ENCODE measurements at places on chromosomes 16 and 17.

GRCh38 chr16:46900455-46901235 is 16.5 kb downstream of the GPT2 start:
- no peak for DNase-seq

- DNase-seq = peak; percentile 99
These were observed 34.7 kb upstream of the VPS4A start for GRCh38 chr16:69276148-69277115.

DNA sequence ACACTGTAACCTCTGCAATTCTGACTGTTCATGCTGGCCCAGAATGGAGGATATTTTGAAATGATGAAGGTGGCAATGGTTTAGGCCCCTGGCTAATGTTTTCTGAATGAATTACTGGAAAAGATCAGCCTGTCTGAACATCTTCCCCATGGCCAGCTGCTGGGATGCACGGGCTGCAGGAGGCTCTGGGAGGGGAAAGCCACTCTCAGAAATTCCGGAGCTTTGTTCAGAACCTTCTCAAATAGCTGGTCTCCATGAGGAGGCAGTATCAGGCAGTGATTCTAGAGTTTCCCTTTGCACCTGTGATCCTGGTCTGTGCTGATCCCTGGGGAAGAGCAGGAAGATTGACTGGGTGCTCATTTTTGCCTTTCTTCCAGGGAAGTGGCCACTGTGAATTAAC is 5.0 kb downstream of the SLC6A2 start:
- DNase-seq = no peak

GRCh38 chr17:37671028-37671823 is 28.0 kb upstream of the DDX52 start:
- no peak for DNase-seq

DNA sequence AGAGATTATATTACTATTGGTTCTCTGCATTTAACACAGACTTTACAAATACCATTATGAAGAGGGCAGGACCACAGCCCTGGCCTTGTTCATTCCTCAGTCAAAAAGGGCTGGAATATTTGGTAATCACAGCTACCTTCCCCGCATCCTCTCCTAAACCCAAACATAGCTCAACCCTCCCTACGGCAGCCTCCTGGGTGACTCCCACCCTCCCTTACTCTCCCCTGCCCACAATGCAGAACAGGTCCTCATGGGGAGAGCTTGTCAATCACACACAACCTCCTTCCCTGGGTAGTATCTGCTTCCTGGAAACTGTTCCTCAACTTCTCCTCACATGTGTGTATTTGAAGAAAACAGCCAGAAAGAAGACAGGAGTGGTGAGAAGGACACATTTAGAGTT is 224.2 kb downstream of the C16orf78 start:
- DNase-seq = no peak

DNA sequence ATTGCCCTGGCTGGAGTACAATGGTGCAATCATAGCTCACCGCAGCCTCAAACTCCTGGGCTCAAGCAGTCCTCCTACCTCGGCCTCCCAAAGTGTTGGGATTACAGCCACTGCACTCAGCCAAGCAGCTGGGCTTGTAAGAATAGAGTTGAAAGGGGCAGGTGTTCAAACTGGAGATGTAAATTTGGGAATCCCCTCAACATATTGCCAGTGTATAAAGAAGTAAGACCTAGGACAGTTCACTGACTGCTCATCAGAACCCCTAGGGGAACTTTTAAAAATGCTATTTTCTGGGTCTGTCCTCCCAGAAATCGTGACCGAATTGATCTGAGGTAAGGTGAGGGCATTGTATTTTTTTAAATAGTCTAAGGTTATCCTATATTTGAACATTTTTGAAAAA is 8.9 kb upstream of the DNAJA2 start:
- no peak for DNase-seq

- peak; percentile 84 for DNase-seq
These were observed at the start of gene NOL3 for GRCh38 chr16:67170168-67170948. NOL3 (plus strand) TSS chr16:67170538.

DNA sequence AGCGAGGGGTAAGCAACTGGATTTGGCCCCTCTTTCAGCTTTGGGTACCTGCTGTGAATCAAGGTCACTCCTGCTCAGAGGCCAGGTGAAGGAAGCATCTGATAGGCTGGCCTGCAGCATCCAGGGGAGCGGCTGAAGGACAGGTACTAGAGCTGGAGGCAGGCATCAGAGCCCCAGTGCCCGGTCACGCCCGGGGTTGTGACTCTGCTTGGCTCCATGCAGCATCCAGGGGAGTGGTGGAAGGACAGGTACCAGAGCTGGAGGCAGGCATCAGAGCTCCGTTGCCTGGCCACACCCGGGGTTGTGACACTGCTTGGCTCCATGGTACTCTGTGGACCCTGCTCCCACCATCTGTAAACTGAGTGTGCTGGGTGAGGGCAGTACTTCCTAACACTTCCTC is 189.7 kb downstream of the XYLT1 start:
- DNase-seq = no peak

DNA sequence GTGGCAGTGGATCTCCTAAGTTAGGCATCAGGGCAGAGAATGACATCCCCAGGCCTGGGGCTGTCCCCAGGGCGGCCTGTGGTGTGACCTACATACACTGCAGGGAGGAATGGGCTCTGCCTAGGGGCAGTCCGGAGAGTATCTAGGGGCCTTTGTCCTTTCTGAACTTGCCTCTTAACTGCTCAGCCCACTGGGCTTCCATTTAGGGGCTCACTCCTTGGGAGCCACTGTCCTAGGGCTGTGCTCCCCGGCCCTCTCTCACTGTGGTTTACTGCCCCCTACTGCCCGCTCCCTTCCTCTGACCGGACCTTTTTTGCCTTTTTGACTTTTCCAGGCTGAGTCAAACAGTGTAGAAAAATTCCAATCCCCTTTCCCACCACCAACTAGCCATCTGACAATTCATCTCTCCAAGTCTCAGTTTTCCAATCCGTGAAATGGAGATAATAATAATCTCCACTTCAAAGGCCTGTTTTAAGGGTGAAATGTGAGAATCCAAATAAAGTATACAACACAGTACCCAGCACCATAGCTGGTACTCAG is 66.8 kb downstream of the DNAH3 start:
- peak; percentile 50 for DNase-seq

GRCh38 chr17:38627957-38628356 is 22.2 kb upstream of the SRCIN1 start:
- DNase-seq = no peak

DNA sequence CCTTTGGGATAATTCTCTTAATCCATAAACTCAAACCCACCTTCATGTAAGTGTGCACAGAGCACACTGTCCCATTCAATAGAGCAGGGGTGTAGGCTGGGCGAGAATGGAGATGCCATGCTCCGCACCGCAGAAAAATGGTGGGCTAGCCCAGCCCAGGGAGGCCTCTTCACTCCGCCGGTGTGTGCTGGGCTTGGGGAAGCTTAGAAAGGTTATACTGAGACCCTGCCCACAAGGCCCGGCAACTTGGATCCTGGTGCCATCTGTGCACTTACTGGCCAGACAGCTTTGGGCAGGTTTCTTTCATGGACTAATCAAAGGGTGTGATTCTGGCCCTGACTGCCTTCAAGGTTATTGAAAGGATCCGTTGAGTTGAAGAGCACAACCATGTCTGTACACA is 3.7 kb upstream of the STAT5A start:
- no peak for DNase-seq

GRCh38 chr16:86134802-86135461 is 236.0 kb downstream of the IRF8 start:
- DNase-seq = no peak

DNA sequence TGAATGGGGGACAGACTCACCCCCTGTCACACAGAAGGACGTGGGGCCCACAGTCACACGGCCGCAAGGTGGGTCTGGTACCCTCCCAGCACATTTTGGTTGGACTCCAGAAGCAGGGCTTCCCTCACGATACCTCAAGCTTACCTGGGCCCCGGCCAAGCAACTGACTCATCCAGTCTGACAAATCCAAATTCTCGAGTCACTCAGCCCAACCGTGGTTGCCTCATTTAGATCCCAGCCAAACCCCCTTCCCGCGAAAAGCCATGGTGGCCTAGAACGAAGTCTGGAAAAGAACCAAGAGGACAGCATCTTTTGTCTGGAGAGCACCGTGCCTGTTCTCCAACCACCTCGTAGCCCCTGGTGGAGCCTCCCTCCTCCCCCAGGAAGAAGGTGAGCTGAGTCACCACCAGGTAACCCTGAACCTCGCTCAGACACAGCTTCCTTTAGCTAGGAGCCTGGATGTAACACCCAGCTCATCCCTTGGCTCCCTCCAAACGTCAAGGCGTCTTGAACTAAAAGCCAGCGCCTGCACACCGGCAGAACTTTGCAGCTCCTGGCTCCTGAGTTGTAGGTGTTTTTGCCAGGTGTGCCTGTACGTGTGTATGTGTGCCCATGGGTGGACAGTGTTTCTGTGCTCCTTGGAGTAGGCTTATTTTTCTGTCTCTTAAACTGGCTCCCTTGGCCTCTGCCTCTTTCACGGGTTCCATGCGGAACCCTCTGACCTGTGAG is 78.9 kb downstream of the CMIP start:
- peak; percentile 85 for DNase-seq

DNA sequence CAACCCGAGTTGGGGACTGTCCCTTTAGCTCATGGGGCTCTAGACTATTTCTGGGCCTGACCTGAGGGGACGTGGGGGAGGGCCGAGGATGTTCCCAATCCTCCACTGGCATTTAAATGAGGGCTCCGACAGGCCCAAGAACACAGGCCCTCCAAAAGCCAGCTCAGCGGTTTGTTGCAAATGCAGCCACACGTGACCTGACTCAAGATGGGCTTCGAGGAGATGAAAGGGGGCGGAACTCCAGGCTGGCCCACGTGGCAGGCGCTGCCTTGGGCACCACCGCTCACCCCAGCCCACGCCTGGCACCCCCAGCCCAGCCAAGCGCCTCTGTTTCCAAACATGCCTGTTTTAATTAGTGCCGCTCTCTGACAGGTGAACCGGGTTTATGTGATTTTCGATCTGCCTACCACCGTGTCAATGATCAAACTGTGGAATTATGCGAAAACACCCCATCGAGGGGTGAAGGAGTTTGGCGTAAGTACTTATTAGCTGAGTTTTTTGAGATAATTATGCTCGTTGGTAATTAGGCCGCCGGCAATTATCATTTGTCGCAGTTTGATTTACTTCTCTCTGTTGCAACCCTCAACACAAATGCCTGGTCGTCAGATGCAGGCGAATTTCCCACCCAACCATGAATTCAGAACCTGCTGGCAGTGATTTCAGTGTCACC is 226.7 kb downstream of the KATNIP start:
- DNase-seq = no peak

DNA sequence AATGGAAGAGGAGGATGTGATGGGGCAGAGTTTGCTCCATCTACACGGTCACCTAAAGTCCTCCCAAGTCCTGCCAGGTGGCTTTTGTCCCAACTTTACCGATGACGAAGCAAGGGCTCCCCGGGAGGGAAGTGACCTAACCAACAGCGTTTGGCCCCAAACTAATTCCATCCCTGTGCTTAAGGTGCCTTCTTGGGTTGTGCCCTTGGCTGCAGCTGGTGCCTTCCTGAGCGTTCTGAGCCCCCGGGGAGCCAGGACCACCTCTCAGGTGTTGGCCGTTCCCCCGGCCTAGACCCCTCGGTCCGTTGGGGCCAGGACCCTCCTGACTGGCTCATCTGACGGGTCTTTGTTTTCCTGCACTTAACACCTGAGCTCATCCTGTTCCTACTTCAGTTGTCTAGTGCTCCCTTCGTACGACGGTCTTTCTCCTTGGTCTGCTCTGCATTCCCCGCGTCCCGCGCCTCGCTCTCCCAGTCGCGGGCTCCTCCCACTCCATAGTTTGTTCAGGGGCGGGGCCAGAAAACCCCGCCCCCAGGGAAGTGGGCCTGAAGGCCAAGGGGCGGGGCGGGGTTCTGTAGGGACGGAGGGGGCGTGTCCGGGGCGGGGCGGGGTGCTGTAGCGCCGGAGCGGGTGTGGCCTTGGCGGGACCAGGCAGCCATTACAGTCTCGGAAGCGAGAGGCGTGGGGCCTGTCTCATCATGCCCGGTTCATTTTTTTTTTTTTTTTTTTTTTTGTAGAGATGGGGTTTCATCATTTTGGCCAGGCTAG is 822 bp upstream of the ZSCAN10 start:
- DNase-seq = peak; percentile 88

GRCh38 chr16:4917117-4917516 is 19.8 kb downstream of the PPL start:
- peak; percentile 59 for DNase-seq

DNA sequence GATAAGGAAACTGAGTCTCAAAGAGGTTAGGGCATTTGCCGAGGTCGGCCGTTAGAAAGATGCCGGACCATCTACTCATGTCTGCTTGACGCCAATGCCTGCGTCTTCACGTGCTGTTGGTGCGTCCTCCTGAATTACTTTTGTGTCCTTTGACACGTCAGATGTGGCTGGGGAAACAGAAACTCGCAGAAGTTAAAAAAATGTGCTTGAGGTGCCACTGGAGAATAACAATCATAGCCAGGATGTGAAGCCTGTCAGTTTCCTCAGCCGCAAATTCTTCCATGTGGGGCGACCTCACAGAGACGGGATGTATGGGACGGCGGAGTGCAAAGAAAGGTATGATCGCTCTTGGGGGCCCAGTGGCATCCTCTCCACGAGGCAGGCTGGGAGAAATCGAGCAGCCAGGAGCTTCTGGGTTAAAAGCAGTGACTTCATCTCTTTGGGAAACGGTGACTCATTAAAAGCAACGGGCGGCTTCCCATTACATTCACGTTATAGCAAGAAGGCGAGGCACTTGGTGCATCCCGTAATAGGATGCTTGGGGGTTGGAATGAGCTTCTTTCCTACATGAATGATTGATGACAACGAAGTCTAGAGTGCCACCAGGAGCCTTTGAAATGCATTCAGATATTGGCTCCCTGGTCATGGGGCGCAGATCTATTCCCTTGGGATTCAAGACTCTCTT is 67.8 kb downstream of the BMERB1 start:
- DNase-seq = peak; percentile 95

- DNase-seq = peak; percentile 38
These were observed 21.0 kb downstream of the SLC7A6OS start for GRCh38 chr16:68289621-68290329.

DNA sequence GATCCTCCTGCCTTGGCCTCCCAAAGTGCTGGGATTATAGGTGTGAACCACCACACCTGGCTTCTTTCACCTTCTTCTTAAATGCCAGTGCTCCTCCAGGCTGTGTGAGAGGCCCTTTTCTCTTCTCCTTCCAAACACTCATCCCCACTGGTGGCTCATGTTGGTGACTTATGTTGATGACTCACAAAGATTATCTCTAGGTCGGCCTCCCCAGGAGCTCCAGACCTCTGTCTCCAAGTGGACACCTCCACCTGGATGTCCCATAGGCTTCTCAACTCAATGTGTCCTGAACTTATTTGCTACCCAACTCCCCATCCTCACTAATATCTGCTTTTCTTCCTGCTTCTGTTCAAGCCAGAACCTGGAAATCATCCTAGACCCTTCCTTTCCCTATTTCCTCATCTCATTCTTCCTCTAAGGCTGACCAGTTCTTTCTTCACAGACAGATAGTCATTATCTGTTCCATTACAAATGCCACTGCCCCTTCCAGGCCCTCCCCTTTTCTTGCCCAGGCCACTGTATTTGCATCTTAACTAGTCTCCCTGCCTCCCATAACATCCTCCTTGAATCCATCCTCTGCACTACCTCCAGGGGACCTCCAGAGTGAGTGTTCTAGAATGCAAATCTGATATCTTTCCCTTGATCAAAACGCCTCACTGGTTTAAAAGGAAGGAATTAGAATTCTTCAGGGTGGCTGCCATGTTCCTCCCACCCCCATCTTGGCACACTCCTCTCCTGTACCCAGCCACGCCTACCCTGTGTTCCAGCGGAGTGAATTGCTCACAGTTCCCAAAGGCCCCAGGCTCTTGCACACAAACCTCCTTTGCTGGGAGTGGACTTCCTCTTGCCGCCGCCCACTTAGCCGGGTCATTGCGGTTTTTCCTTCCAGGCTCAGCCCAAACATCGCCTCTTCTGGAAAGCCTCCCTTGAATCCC is 34.8 kb upstream of the FBXO47 start:
- peak; percentile 71 for DNase-seq
